EL (cell line): ENCODE measurements at places on chromosomes 3 and 15.

DNA sequence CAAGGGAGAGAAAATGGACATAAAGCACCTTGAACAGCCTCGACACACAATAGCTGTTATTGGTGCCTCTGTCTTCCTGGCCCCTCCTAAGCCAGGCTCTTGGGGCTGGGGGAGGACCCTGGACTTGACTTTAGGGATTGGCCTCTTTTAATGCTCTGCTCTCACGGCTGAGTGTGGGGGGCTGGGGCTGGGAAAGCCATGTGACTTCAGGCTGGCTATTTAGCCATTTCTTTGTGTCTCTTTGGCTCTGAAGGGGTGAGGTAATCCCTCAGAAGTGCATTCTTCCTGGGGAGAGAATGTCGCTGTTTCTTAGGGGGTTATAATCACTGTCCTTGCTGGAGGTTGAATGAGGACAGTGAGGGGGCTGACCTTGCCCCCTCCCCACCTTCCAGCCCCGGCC lies 26.2 kb downstream of the MAGEF1 start:
- DNase-seq = no peak

DNA sequence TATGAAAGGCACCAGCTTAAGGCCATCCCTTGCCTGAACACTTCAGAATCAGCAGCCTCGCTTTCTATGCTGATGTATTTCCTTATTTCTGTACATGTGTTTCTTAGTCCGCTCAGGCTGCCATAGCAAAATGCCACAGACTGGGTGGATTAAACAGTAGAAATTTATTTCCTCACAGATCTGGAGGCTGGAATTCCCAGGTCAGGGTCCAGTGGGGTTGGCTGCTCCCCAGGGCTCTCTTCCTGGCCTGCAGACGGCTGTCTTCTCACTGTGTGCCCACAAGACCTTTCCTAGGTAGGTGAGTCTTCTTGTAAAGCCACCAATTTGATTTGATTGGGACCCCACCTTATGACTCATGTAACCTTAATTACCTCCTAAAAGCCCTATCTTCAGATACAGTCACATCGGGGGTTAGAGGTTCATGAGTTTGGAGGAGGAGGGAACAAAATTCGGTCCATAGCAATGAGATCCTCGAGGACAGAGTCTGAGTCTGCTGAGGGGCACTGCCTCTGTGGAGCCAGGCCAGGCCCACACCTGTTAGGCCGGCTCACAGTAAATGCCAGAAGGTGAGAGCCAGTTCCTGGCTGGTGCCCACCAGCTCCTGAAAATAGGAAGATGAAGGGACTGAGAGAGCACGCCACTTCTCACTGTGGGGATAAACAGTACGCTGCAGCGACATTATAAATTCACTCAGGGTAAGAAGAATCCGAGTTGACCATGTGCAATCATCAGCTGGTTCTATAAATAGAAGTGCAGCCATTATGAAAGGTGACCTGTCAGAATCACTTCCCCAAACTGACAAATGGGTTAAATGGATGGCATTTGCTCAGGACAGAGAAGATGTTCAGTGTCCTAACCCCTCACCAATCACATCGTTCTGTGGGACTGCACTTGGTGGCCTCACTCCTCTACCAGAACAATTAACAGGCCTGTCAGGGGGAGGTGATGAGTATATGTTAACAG lies 41.1 kb downstream of the CTXND1 start:
- no peak for DNase-seq

DNA sequence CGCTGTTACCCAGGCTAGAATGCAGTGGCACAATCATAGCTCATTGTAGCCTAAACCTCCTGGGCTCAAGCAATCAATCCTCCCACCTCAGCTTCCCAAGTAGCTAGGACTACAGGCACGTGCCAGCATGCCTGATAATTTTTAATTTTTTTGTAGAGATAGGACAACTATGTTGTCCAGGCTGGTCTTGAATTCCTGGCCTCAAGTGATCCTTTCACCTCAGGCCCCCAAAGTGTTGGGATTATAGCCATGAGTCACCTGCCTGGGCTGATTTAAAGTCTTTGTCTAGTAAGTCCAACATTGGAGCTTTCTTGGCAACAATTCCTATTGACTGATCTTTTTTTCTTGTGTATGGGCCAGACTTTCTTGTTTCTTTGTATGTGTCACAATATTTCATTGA lies 28.1 kb downstream of the SPINK8 start:
- no peak for DNase-seq

DNA sequence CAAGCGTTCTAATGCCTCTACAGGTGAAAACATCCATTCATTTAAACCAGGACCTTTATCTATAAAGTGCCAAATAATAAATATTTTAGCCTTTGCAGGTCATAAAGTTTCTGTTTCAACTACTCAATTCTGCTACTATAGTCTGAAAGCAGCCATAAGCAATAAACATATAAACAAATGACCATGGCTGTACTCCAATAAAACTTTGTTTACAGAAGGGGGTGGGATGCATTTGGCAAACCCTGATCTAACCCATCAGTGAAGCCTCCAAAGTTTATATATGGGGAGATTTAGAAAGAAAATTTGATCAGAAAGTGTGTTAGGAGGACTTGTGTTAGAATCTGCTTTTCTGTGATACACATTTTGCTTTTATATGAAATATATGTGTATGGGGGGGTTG lies 161.3 kb downstream of the ZBTB20 start:
- no peak for DNase-seq

- DNase-seq = no peak
These were observed 4.9 kb downstream of the ISL2 start for GRCh38 chr15:76341366-76342057.

DNA sequence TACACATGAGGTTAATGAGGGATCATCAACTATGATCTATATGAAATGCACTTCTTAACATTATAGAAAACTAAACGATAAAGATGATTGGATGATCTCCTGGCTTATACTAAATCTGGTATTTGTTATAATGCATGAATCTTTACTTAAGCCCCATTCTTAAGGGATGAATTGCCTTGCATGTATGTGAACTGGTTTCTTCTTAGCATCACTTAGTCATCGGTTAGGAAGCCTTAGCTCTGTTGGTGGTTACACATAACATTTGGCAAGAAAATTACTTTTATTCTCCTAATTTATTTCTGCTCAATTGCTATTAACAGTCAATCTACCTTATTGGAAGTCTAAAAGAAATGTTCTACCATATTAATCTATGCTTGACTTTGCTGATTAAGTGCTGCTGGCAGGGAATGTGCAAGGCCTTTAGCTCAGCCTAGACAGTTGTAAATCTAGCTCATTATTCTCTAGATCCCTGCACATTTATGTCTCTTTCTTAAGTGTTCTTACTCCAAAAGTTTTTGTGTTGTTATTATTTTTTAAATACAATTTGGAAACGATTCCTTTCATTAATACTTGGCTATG lies 356.0 kb downstream of the ZPLD1 start:
- DNase-seq = peak; percentile 10
